Panc1 (cell line): ENCODE measurements at places on chromosomes 6 and 20. TPM values are rescaled to one million over a fixed set of nuclear protein-coding genes. Genes with fewer than 3 reads are reported as not detected.
A peak's percentile ranks its signal among the peaks of the same experiment; 100 is the strongest.

DNA sequence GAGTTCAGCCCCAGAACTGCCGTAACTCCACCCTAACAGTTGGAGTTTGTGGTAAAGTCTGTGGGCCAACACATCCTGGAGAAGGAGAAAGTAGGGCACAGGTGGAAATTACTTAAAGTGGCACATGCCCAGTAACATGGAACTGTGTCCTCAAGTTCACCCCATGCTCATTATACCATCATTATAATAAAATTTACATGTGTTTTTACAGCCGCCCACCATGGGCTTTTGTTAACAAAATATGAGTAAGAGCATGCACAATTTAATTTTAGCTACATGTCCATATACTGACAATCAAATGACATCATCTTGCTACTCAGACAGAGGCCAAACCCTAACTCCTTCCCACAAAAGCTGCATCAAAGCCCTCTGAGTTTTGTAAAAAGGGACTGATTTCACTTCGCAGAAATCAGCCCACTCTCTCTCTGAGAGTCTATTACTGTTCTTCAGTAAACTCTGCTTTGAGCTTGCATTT is 17.3 kb upstream of the ELOVL4 start:
- no peak overlapping the region for H3K27ac ChIP-seq
- H3K4me3 ChIP-seq: no peak overlapping the region
- H3K4me1 ChIP-seq: no peaks in the 10 kb centered on the region
- no peaks in the 10 kb centered on the region for H3K36me3 ChIP-seq

- no peaks in the 10 kb centered on the region for H3K36me3 ChIP-seq
- DNase-seq: no peak
- H3K4me1 ChIP-seq: peaks cover 2% of the 10 kb centered on the region; the same call in 1 of the 2 replicates
- H3K27me3 ChIP-seq: no peaks in the 10 kb centered on the region
- no peak overlapping the region for H3K27ac ChIP-seq
Measured at GRCh38 chr6:21610341-21610740, 16.8 kb downstream of the SOX4 start.

GRCh38 chr6:36688739-36689075 is 8.9 kb upstream of the RAB44 start:
- 0 out of 2 replicates have a peak, but pooled peaks cover 2% of the 10 kb centered on the region for H3K36me3 ChIP-seq
- no peak overlapping the region for H3K27ac ChIP-seq
- H3K4me3 ChIP-seq: no peak overlapping the region
- H3K4me1 ChIP-seq: peaks cover 4% of the 10 kb centered on the region
- no peak for DNase-seq
- H3K27me3 ChIP-seq: no peaks in the 10 kb centered on the region

GRCh38 chr6:150069706-150070105 is 785 bp upstream of the ULBP3 start:
- H3K4me3 ChIP-seq: peak overlapping the region; percentile 62
- H3K36me3 ChIP-seq: no peaks in the 10 kb centered on the region; the same call in 1 of the 2 replicates
- peaks cover 5% of the 10 kb centered on the region; the same call in 1 of the 2 replicates for H3K4me1 ChIP-seq
- no peak for DNase-seq

- H3K4me1 ChIP-seq: peaks cover 14% of the 10 kb centered on the region; the same call in 1 of the 2 replicates
- DNase-seq: no peak
Measured at GRCh38 chr6:169529931-169530751, 171.7 kb downstream of the WDR27 start.

DNA sequence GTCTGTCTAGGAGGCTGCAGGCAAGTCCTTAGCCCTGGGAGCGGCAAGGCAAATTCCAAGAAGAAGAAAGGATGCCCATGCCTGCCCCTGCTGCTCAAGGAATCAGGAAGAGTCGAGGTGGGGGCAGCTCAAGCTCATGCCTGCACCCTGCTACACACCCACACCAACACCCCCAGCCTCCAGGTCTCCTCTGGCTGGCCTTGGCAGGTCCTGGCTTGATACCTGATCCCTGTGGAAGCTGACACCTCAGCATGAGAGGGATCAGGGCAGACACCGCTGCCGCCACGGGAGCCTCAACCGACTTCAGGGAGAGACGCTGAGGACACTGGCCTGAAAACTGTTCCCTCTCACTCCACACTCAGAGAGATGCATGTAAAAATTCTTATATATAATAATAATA is 35.5 kb upstream of the MAFB start:
- DNase-seq: no peak
- no peak overlapping the region for H3K4me3 ChIP-seq
- H3K4me1 ChIP-seq: no peaks in the 10 kb centered on the region
- H3K27me3 ChIP-seq: peaks cover 5% of the 10 kb centered on the region
- H3K36me3 ChIP-seq: no peaks in the 10 kb centered on the region
- H3K27ac ChIP-seq: no peak overlapping the region

- no peaks in the 10 kb centered on the region for H3K27me3 ChIP-seq
- DNase-seq: no peak
- no peaks in the 10 kb centered on the region for H3K4me1 ChIP-seq
- H3K36me3 ChIP-seq: no peaks in the 10 kb centered on the region
- H3K4me3 ChIP-seq: no peak overlapping the region
Measured at GRCh38 chr20:8156235-8157079, 24.4 kb downstream of the PLCB1 start.

DNA sequence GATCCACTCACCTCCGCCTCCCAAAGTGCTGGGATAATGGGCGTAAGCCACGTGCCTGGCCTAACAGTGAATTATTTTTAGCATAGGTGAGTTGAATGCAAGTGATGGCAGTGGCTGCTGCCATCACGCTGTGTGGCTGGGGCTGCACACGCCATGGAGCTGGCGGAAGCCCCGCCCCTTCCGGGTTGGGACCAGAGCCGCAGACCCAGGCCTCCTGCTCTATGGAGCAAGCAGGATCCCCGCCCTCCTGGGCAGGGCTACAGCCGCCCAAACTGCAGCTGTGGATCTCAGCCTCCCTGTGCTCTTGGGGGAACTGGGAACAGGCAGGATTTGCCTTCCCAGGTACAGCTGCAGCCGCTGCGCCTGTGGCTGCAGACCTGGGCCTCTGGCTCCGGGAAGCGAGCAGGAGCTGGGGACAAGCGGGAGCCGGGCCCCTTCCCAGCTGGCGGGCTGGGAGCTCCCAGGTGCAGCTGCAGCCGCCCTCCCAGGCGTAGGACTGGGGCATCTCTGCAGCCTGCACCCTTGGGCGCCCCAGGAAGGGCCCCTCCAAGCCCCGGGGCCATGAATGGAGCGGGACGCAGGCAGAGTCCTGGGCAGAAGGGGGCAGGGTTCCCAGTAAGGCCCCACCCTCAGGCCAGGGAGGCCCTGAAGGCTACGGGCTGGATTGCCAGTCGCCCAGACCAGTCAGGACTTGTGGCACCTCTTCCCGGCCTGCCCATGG is 30.9 kb upstream of the SLA2 start:
- H3K4me3 ChIP-seq: no peak overlapping the region
- no peaks in the 10 kb centered on the region for H3K27me3 ChIP-seq
- H3K36me3 ChIP-seq: no peaks in the 10 kb centered on the region
- H3K27ac ChIP-seq: no peak overlapping the region
- H3K4me1 ChIP-seq: no peaks in the 10 kb centered on the region

DNA sequence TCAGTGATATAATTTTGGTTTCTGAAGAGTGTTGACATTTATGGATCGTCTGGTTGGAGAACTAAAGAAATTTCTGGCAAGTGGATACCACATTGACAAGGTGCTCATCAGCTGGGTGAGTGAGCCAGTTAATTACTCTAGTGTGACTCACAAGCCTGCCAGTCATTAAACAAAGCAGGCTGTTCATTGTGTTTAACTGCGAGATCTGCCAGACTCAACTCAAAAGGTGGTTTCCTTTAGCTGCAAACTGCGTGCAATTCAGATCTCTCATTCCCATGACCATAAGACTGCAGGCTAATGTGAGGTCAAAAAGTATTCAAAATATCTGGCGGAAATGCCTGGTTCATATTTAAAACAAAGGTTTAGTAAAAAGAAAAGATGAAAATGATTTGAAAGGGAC is 32.5 kb upstream of the IYD start:
- no peak overlapping the region for H3K4me3 ChIP-seq
- no peaks in the 10 kb centered on the region for H3K36me3 ChIP-seq
- no peaks in the 10 kb centered on the region for H3K27me3 ChIP-seq
- H3K27ac ChIP-seq: no peak overlapping the region
- no peaks in the 10 kb centered on the region for H3K4me1 ChIP-seq

- H3K4me1 ChIP-seq: peaks cover 9% of the 10 kb centered on the region
- H3K27ac ChIP-seq: peak overlapping the region; percentile 92
- peaks cover 4% of the 10 kb centered on the region; the same call in 1 of the 2 replicates for H3K36me3 ChIP-seq
- H3K4me3 ChIP-seq: peak overlapping the region; percentile 77
- H3K27me3 ChIP-seq: no peaks in the 10 kb centered on the region
Measured at GRCh38 chr6:32852844-32853540, 512 bp downstream of the TAP1 start.

DNA sequence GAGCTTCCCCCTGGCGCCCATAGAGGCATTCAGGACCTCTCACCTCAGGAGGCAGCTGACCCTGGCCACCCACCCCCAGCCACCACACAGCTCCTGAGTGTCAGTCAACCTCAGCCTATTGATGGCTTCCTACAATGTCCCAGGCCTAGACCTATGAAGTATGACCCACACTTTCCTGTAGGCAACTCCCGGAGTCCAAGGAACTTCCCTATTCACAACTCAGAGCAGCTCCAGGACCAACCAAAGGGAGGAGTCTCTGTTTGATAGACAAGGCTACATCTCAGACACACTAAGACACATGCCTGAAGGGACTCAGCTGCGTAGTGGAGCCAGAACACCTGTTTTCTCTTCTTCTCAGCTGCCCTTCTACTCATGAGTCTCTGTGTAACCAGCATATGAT is 169.1 kb downstream of the MAFB start:
- H3K27ac ChIP-seq: no peak overlapping the region
- H3K27me3 ChIP-seq: no peaks in the 10 kb centered on the region

GRCh38 chr6:159983641-159984080 is 14.8 kb downstream of the IGF2R start:
- no peak for DNase-seq
- peaks cover 62% of the 10 kb centered on the region for H3K4me1 ChIP-seq
- H3K27ac ChIP-seq: peak overlapping the region; percentile 64; the same call in 1 of the 2 replicates
- no peaks in the 10 kb centered on the region for H3K36me3 ChIP-seq
- no peak overlapping the region for H3K4me3 ChIP-seq

TNF gene
- 0.64 TPM for total RNA-seq

TPD52L2 gene
- total RNA-seq: 113 TPM
